GM03348 (cell line): ENCODE measurements at places on chromosomes 12 and 14.
A peak's percentile ranks its signal among the peaks of the same experiment; 100 is the strongest.

DNA sequence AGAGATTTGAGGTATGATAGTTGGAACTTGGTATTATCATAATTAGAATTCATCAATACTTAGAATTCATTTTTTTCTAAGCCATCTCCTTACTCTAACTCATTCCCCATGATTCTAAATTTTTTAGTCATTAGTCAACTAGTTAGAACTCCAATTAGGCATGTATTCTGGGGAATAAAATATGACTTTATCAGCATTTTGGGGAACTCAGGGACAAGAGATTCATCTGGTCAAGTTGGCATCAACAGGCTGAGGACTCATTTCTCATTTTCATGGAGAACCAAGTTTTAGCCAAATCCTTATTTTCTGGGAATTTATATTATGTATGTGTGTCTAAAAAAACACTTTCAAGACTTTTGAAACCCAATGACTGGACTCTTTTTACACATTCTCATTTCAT lies 29.2 kb downstream of the DIP2B start:
- DNase-seq: peak; percentile 38

- no peak for DNase-seq
Measured at GRCh38 chr12:132172619-132173018, 28.4 kb downstream of the NOC4L start.

GRCh38 chr12:47835831-47836155 lies 16.1 kb upstream of the HDAC7 start:
- no peak for DNase-seq

DNA sequence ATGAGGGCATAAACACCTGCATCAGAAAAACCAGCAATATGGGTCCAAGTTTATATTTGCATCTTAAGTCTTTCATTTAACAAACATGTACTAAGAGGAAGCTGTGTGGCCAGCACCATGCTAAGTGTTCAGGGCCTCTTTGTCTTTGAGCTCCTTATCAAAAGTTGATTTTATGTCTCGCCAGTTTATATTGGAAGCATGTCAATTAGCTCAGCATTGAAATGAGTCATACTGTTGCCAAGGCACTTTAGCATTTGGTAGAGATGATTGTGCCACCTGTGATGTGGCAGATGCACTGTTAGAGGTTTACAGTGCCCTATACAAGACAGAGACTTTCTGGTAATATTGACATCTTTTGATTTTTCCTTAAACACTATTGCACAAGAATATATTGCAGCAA lies 68.5 kb downstream of the BHLHE41 start:
- DNase-seq: no peak

DNA sequence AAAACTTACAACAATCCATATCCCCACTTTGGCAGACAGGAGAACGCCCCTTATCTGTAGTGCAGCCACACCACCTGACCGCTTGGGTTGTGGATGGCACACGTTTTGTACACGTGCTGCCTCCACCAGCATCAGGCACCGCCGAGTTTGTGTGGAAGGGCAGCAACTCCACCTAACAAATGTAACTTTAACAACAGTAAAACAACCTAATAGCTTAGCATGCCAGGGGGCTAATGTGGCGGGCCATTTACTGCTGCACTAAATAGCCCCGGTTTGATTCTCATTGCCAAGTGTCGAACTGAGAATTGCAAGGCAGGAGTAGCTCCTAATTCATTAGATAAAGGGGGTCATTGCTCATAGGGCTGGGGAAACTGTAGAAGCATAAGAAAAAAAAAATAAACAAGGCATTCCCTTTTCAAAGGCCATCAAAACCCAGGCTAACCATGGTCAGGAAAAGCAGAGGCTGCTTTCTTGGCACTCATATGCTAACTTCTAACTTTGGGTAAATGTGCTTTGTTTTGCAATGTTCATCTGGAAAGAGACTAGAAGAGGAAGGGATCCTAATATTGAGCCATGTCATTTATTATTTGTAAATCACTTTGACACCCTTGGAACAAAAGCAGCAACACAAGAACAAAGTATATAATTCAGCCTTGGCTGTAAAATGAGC lies 279.7 kb upstream of the SOX5 start:
- DNase-seq: no peak

- no peak for DNase-seq
Measured at GRCh38 chr12:96327346-96327745, 72.9 kb downstream of the CDK17 start.

DNA sequence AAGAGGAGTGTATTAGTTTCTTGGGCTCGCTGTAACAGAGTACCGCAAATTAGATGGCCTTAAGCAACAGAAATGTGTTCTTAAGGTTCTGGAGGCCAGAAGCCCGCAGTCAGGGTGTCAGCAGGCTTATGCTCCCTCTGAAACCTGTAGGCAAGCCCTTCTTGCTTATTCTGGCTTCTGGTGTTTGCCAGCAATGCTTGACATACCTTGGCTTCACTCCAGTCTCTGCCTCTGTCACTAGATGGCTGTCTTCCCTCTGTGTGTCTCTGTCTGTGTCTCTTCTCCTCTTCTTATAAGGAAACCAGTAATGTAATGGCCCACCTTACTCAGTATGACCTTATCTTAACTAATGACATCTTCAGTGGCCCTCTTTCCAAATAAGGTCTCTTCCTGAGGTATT lies 85.1 kb downstream of the DERA start:
- DNase-seq: peak; percentile 47

DNA sequence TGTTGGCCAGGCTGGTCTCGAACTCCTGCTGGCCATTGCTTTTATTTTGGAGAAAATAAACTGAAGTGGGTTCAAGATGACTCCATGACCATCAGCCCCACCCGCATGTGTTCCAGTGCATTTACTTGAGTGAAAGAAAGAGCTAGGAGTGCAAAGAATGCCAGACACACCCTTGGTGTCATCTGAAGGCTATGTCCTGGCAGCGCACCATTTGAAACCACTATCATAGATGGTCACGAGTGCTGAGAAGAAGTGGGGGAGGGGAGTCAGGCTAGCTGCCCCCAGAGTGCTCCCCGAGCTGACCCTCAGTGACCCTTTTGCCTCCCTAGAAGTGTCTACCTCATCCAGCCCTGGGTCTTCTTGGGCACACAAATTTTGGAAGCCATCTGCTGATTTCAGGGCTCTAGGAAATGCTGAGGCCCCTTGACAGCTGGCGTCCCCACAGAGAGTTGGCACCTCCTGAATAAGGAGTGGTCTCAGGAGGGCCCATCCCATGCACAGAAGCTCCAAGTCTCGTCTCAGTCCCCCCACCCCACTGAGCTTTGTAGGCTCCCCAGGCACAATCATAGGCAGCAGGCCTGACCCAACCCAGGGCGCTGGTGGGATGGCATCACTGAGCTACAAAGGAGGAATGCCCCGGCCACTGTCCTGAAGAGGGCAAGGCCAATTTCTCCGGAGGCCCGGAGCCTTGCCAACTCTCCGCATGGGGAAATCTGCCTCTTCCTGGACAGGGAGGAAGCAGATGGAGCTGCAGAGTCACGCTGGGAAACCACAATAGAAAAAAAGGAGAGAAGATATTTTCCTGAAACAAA lies 28.0 kb downstream of the PXN start:
- peak; percentile 90 for DNase-seq

- no peak for DNase-seq
Measured at GRCh38 chr14:69262516-69262915, 2.6 kb downstream of the GALNT16 start.

DNA sequence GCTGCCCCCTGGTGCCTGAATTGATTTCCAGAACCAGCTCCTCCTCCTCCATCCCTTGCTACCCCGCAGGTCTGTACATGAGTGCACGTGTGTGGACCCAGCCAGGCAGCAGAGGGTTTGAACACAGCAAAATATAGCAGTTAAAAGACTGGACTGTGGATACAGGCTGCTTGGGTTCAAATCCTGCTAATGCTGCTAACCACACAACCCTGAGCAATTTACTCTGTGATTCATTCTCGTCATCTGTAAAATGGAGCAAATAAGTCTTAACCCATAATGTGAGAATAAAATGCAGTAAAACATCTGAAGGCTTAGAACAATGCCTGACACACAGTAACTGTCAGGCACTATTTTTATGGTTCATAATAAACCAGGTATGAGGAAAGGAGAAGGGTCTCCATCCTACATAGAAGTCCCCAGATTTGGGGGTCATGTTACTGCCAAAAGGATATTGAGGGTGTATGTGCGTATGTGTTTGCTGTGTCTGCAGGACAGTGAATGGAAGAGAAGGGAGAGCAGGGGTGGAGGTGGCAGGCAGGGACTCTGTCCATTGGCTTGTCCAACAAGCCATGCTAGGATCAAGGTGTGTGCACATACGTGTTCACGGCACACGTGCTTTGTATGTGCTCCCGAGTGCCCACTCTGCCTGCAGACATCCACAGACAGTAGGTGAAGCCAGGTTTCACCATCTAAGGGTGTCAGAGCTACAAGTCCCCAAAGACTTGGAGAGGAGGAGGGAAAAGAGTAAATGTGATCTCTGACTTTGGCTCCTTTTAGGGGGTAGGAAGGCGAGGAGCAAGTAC lies 1.5 kb upstream of the STAT6 start:
- no peak for DNase-seq

DNA sequence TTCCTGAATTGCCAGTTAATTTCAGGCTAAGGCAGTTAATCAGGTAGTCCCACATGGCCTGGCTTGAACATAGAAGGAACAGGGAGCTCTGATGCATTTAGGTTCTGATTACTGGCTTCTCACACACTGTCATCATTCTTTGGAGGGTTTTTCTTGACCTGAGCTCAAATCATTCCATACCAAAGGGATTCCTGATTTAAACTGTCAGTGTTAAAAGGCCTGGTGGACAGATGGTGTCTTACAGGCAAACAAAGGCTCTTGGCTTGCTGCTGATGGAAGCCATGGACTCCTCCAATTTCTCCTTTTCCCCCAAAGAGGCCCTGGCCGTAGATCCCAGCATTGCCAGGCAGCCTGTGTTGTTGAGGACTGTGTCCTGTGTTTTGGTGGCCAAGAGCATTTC lies 30.2 kb downstream of the CACNA1C start:
- DNase-seq: no peak

DNA sequence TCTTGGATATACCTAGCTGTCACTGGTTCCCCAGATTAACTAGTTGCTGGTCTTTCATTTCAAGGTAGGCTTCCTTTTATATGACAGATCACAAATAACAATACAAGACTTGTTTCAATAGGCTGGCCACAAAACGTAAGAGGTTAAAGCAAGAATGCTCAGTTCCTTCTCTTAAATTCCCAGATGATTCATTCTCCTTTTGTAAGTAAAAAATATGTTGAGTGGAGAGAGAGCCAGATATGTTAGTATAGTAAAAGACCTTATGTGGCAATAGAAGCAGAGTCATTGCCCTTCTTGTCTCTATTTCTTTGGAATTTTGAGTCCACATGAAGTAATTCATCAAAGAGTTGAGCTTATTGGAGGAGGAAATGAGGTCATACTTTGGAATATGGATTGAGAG lies 939.0 kb upstream of the ATXN7L3B start:
- no peak for DNase-seq

DNA sequence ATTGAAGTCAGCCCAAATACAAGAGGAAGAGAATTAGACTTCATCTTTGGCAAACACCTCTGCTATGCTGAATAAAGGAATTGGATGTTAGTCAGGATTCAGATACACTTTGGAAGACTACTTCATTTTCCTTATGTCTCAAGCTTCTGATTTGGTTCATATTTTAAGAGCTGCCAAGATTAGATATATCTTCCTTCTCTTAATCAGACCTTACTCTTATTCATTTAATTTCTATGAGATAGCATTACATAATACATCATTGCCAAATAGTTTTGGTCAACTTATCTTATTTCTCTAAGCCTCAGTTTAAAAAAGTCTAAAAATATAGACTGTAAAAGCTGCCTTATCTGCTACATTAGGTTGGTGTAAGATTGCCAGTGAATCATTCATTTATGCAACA lies 330.6 kb upstream of the NAV3 start:
- no peak for DNase-seq

DNA sequence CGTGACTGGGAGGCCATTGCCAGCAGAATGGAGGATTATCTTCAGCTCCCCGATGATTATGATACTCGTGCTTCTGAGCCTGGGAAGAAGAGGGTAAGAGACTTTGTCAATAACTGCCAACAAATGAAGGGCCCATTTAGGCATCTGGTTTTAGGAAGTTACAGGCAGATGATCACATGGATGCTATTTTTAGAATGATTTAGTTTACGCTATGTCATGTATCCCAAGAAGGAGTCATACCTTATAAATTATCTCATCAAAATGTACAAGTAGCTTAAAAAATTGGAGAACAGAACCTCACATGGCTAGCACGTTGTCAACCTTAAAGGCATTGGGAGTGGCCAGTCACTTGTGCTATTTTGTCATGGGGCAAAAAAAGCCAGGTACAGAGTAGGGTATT lies 46.7 kb downstream of the PROX2 start:
- no peak for DNase-seq

GRCh38 chr12:127685931-127686330 lies 581.0 kb upstream of the TMEM132C start:
- no peak for DNase-seq

DNA sequence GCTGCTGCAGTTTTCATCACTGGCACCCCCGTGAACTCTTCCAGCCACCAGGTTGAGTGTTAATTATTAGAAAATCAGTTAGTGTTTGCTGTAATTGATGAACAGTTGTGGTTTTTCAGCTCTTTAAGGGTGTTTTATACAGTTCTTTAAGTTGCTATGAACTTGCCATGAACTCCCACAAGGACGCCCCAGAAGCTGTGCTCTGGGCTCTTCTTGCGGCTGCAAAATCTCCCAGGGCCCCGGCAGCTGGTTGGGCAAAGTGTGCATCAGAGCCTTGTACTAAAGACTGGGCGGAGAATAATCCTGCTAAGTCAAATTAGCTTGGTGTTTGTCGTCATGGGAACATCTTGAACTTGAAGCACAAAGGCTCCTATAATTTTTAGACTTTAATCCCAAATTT lies 82.2 kb downstream of the EML1 start:
- no peak for DNase-seq

- peak; percentile 62 for DNase-seq
Measured at GRCh38 chr14:32129124-32129523, 52.0 kb downstream of the ARHGAP5 start.

DNA sequence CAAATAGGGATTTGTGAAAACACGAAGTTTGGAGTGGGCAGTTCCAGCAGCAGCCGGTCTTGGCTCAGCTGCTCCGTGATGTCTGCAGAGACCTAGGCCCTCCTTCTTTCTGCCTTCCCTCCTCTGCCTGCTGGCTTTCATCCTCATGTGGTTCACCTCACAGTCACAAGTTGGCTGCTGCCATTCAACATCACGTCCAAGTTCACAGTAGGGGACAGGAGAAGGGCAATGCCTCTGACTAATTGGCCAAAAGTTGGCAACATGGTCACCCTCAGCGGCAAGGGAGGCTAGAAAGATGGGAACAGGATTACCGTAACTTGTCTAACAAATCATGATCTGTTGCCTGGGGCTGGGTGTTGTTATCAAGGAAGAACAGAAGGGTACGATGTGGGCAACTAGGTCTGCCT lies 7.8 kb upstream of the CACNA2D4 start:
- DNase-seq: no peak

DNA sequence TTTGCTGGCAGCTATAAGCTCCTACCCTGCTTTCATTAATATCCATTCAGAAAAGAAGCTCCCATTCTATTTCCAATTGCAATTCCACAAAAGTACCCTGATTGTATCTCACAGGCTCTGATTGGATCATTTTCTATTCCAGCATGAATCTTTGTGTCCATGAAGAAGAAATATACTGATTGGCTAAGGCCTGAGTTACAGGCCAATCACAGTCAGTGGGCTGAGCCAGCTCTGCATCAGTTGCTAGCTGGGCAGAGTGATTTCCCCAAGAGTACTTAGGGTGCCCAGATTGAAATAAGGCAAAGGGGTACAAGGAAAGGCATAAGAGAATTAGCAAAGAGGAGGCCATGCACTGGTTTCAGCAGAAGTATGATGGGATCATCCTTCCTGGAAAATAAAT lies 14.4 kb downstream of the ART4 start:
- peak; percentile 29 for DNase-seq

- DNase-seq: no peak
Measured at GRCh38 chr12:32252199-32253073, 145.8 kb downstream of the BICD1 start.

- no peak for DNase-seq
Measured at GRCh38 chr14:93085911-93086310, 29.8 kb downstream of the ITPK1 start.
